ENCODE measurements at places on chromosomes 7 and 10.

- DNase-seq: no peak
These were observed 22.8 kb downstream of the UNC5B start for GRCh38 chr10:71234970-71235685.

GRCh38 chr7:81780914-81781693 lies 11.3 kb upstream of the HGF start:
- no peak for DNase-seq

GRCh38 chr7:84336766-84337165 lies 142.2 kb upstream of the SEMA3A start:
- no peak for DNase-seq

GRCh38 chr10:85863301-85864172 lies 503.1 kb downstream of the GRID1 start:
- DNase-seq: no peak

- DNase-seq: no peak
These were observed 30.9 kb downstream of the GIMAP8 start for GRCh38 chr7:150481186-150481920.

DNA sequence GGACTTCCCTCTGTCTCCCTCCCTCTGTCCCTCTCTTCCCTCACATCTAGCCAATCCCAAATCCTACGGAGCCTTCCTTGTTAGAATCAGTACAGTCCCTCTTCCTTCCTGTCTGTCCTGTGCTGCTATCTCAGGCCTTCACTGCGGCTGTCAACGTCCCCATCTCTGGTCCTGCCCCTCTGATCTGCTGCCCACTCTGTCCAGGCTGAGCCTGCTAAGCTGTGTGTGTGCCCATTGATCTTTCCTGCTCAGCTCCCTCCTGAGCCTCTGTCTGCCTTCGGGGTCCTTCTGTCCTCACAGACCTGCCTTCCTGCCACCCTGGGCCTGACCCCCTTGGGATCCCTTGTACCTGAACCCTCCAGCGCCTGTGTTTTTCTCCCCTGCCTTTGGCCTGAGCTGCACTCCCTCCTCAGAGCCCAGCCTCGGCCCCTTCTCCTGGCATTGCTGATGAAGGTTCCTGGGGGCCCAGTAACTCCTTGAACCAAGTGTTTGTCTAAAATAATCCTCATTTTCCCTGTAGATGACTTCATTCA lies 182.1 kb upstream of the SHH start:
- no peak for DNase-seq

DNA sequence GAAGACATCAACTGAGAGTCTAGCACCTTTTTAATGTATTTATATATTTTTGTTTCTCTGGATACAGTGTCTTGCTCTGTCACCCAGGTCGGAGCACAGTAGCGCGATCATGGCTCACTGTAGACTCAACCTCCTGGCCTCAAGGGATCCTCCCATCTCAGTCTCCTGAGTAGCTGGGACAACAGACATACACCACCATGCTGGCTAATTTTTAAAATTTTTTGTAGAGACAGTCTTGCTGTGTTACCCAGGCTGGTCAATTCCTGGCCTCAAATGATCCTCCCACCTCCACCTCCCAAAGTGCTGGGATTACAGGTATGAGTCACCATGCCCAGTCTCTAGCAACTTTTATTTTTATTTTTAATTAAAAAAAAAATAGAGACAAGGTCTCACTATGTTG lies 51.4 kb upstream of the ANLN start:
- DNase-seq: no peak

GRCh38 chr7:82163586-82163985 lies 280.0 kb downstream of the CACNA2D1 start:
- no peak for DNase-seq
